ENCODE measurements at places on chromosomes 3 and 15.

DNA sequence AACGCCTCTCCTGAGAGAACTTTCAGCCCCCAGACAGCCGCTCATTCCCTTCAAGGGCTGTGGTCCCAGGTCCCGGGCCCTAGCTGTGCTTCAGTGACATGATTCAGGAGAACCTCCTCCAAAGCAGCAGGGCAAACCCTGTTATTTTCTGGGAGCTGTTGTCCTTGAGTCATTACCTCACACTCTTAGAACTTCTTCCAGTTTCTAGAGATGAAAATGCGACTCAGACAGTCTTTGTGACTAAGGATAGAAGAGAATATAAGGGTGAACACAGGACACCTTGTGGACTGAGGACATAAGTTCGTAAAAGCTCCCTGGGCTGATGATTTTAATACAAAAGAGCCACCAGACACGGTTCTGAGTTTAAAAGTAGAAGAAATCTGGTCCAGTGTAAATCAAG lies 203.8 kb downstream of the RORA start:
- DNase-seq = no peak

DNA sequence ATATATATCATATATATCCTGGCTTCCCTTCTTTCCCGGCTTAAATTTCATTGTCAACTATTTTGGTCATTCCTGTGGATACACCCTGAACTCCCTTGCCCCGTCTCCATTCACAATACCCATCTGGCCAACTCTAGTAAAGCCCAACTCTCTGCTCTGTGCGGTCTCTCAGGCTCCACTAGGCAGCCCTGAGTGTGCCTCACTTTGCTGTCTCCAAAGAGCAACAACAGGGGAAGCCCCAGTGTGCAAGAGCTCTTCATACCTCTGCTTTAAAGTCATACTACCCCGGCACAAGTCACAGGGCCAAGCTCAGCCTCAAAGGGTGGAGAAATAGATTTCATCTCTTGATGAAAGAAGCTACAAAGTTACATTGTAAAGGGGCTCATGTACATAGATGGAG lies 18.9 kb upstream of the FEM1B start:
- no peak for DNase-seq

- no peak for DNase-seq
These were observed 45.5 kb upstream of the SLC6A11 start for GRCh38 chr3:10770547-10770946.

DNA sequence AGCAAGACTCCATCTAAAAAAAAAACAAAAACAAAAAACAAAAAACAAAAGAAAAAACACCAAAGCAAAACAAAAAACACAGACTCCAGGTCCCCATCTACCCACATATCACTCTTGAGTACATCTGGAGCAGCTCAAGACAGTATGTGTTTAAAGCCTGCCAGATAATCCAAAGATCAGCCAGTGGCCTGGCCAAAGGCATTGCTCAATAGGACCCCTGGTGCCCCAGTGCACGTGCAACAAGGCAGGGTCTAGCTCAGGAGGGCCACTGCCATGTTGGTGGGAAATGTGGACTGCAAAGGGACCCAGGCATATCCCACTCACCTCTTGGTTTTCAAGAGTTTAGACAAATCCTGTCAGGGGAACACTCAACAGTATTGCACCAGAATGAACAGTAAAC lies 279.5 kb downstream of the RPLP1 start:
- no peak for DNase-seq

- DNase-seq = no peak
These were observed 13.1 kb downstream of the GABRR3 start for GRCh38 chr3:98021830-98022560.

DNA sequence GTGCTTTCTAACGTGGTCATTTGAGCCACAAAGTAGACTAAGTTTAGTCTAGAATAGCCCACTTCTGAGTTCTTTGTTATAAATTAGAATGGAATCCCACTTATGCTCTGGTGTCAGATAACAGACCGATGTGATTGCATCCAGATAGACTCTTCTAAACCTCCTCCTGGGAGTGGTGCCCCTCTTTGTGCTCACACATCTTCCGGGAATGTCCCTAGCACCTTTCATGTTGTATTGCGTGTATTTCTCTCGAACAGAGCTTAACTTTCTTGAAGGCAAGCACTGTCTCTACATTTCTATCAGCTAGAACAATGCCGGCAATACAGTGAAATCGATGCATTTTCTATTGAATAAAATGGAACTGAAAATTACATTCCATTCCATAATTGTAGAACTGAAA lies 23.0 kb downstream of the CP start:
- no peak for DNase-seq

GRCh38 chr3:32194653-32195052 lies 43.8 kb upstream of the CMTM8 start:
- no peak for DNase-seq

DNA sequence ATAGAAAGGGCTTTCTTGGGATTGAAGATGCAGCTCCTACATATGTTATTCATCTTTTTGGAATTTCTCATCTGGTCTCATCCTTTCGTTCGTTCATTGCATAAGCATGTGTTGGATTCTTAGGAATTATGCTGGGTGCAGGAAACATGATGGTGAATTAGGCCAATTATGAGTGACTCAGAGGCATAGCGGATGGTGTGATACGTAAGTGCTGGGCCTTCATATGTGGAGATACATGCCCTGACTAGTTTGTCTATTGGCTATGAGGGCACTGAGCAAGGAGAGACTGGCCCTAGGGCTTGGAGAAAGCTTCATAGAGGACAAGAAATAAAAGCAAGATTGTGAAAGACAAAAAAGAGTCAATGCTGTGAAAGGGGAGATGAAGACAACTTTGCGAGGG lies 235.1 kb downstream of the MYRIP start:
- no peak for DNase-seq

DNA sequence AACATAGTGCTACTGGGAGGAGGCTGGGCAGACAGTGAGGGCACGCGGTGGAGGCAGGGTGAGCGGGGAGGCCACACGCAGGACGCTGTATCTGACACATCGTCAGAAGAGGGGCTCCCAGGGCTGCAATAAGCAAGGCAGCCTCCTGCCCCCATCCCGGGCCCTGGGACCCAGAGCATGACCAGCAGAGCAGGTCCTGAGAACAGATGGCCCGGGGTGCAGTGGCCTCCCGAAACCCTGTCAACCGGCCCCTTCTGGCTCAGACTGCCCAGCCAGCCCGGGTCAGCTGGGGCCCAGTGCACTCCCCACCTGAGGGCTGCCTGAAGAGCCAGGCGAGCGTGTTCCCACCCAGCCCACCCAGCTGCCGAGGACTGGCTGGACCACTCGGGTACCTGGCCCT lies 37.4 kb downstream of the DNAJB8 start:
- no peak for DNase-seq

DNA sequence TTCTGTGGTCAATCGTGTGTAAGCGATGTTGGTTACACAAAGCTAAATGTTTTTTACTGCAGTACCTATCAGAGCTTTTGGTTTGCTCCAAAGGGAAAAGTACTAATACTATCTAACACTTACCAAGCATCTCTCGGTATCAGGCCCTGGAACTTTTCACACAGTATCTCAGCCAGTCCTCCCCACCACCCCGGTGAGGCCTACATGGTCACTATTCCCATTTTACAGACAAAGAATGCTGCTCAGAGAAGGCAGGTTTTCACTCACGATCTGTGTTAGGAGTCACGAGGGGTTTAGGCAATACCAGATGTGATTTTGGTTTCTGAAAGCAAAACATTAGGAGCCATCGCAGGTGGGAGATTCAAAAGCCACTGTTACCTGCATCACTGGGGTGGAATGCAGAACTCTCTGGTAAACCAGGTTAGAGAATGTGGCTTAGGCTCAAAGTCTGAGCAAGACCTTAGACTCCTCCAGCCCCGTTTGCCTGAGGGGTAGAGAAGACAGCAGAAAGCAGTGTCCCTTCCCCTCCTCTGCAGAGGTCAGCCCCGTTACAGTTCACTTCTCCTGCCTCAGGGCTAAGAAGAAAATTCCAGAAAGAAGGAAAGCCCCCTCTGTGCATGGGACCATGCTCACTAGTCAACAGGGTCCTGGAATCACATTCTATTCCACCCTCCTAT lies 57.2 kb downstream of the XXYLT1 start:
- DNase-seq = no peak

DNA sequence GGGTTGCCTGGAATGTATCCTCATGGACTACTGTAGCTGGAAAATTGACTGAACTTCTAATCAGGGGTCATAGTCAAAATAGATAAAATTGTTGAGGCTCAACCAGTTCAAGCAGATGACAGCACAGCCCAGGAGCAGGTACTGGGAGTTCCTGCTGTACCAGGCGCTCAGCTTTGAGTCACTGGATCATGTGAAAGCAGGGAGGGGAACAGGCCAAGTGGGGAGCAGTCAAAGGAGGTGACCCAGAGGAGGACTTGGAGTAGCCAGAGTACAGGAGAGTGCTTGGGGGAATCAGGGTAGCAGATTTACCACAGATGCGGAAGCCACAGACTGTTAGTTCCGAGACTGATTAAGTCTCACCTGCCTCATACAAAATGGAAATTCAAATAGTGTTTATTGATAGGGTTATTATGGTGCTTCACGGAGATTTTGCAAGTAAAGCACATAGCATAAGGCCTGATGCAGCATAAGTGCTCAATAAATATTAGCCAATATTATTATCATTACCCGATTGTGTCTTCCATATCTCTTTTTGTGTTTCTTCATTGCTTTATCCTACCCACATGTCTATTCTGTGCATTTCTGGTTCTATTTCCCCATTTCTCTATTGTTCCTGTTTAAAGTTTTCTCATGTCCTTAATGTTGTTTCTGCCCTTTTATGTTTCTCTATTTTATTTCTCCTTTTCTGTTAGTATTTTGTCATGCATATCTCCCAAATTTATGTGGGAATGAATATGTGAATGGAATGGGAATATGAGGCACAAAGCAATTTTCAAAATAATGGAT lies 369.2 kb upstream of the MCTP2 start:
- DNase-seq = peak; percentile 46

- DNase-seq = no peak
These were observed 481.9 kb upstream of the CNTN4 start for GRCh38 chr3:1616744-1617143.

GRCh38 chr3:197989651-197990050 lies 29.6 kb downstream of the LMLN start:
- DNase-seq = no peak

GRCh38 chr3:116524453-116525210 lies 79.3 kb upstream of the LSAMP start:
- DNase-seq = no peak

GRCh38 chr3:52539010-52539653 lies 2.7 kb downstream of the UQCC5 start:
- peak; percentile 16 for DNase-seq

- peak; percentile 79 for DNase-seq
These were observed 778 bp downstream of the MTMR10 start for GRCh38 chr15:30990446-30991254.

- no peak for DNase-seq
These were observed 281.3 kb downstream of the DIPK2A start for GRCh38 chr3:144252896-144253295.

DNA sequence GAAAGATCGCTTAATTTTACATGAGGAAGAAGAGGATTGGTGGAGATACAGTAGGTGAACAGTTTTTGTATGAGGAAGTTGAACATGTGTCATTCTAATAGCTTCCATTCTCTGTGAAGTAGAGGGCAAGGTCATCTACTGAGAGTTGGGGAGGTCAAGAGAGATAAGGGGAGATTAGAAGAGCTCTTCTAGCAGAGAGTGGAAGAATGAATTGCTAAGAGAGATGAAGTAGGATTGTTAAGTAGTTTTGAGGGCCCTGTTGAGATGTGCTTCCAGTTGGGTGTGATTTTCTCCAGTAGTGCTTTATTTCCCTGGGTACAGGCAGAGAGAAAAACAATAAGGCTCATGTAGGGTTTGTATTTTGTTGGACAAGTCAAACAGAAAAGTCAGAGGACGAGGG lies 5.2 kb downstream of the OPA1 start:
- DNase-seq = no peak

GRCh38 chr15:56428821-56429458 lies 36.0 kb downstream of the MNS1 start:
- DNase-seq = peak; percentile 23

DNA sequence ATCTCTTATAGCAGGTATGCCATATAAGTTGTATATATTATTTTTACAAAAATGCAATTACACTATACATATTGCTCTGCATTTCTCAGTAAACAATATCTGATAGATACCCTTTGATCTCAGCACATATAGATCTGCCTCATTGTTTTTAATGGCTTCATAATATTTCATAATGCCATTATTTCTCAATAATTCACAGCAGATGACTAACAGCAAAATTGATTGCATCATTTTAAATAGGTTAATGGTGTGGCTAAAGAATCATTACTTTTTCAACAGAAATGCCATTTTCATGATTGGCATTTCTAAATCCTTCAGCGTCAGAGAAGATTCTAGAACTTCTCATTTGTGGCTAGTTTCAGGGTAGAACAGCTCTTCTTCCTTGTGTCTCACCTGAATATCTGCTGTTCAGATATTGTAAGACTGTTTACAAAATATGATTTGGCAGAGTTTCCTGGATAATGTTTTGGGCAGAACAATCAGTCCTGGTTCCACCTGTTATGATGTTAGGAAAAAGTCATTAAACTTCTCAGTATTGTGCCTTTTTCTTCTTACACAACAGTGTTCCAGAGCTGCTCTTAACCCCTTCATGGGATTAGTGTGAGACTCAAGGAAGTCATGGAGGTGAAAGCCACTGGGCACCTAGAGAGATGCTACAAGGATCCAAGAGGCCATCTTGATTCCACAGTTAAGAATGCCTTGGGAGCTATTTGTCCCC lies 397.6 kb upstream of the THBS1 start:
- DNase-seq = peak; percentile 32

GRCh38 chr3:12908859-12909258 lies 67.5 kb upstream of the RPL32 start:
- no peak for DNase-seq

- DNase-seq = peak; percentile 36
These were observed 191.6 kb downstream of the GREM1 start for GRCh38 chr15:32909431-32909830.

DNA sequence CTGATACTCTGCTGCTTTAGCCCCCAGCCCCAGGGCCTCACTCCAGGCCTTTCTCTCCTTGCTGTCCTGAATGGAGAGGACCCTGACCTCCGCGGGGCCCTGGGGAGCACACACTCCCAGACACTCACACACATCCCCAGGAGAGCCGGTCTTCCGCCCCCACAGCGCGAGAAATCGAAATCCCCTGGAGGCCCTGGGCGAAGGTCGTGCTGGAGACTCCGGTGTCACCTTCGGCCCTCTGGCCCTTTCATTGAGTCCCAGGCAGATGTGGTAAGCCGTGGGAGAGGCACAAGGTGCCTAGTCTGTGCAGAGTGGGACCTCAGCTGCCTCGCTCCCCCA lies 848 bp upstream of the GOLGA8B start:
- no peak for DNase-seq

- no peak for DNase-seq
These were observed 167.8 kb downstream of the TAFA4 start for GRCh38 chr3:68764554-68764953.

DNA sequence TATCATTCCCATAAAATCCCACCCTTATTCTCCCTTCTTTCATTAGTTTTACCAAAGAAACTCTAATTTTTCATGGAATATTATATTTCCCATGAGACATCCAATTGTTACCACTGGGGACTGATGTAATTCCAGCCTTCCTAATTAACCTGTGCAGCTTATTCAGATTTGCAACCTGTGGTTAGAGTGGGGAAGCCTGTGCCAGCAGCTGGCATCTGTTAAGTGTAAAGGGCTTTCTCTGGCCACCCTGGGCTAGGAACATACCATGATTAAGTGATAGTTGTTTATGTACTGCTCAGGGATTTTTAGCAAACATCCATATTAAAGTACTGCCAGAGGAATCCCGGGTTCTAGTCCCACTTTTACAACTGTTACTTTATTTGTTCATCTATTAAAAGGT lies 78.2 kb downstream of the TPRG1 start:
- DNase-seq = no peak

- no peak for DNase-seq
These were observed at the start of gene CNTN6 for GRCh38 chr3:1092771-1093170. Gene CNTN6, plus strand, starts transcription at chr3:1093024. Its CDS starts 54,985 bp downstream, at chr3:1148009.

GRCh38 chr3:173652093-173652492 lies 254.5 kb downstream of the NLGN1 start:
- DNase-seq = no peak

All from suppressor macrophage treated with lipopolysaccharide for 1 hour (primary cell).